Mammary microvascular endothelial cell (primary cell): ENCODE measurements at places on chromosomes 3 and 15. TPM values are rescaled to one million over a fixed set of nuclear protein-coding genes. Genes with fewer than 3 reads are reported as not detected.

The FHIT gene
- 0.27 TPM in 1 of 2 replicates, not detected in the other for total RNA-seq

The TMEM87A gene
- total RNA-seq, result 30.5 and 35.0 TPM in 2 replicates

The CHSY1 gene
- 26.8 and 29.9 TPM in 2 replicates for total RNA-seq

The KIF15 gene
- 10.7 and 13.8 TPM in 2 replicates for total RNA-seq

The WDR72 gene
- total RNA-seq, result not detected in 2 replicates

The P2RY14 gene
- total RNA-seq, result not detected in 2 replicates

The MCTP2 gene
- total RNA-seq, result 0.54 and 0.67 TPM in 2 replicates
